ENCODE measurements at places on chromosomes 2 and 18.

- DNase-seq = no peak
These were observed 218.4 kb downstream of the CDH20 start for GRCh38 chr18:61551586-61551985.

- no peak for DNase-seq
These were observed 138.1 kb downstream of the KCNJ3 start for GRCh38 chr2:154836632-154837031.

DNA sequence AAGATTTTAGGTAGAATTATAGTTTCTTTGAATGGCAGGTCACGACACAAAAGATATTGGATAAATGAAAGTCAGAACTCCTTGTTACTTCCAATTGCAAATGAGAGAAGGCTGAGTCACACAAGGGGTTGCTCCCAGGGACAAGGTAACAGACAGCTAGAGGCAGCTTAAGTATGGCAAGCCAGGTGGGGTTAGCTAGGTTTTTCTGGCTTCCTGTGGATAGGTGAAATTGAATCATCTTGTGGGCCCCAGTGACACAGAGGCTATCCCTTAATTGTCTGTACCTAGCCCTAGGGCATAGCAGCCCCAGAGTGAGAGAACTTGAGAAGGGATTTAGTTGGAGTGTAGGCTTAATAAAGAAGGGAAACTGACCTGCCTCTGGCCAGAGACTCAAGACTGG is 407.7 kb upstream of the SLC8A1 start:
- DNase-seq = no peak

GRCh38 chr2:46954951-46955571 is 39.5 kb upstream of the MCFD2 start:
- no peak for DNase-seq

GRCh38 chr2:36695746-36696415 is 626 bp upstream of the VIT start:
- no peak for DNase-seq

DNA sequence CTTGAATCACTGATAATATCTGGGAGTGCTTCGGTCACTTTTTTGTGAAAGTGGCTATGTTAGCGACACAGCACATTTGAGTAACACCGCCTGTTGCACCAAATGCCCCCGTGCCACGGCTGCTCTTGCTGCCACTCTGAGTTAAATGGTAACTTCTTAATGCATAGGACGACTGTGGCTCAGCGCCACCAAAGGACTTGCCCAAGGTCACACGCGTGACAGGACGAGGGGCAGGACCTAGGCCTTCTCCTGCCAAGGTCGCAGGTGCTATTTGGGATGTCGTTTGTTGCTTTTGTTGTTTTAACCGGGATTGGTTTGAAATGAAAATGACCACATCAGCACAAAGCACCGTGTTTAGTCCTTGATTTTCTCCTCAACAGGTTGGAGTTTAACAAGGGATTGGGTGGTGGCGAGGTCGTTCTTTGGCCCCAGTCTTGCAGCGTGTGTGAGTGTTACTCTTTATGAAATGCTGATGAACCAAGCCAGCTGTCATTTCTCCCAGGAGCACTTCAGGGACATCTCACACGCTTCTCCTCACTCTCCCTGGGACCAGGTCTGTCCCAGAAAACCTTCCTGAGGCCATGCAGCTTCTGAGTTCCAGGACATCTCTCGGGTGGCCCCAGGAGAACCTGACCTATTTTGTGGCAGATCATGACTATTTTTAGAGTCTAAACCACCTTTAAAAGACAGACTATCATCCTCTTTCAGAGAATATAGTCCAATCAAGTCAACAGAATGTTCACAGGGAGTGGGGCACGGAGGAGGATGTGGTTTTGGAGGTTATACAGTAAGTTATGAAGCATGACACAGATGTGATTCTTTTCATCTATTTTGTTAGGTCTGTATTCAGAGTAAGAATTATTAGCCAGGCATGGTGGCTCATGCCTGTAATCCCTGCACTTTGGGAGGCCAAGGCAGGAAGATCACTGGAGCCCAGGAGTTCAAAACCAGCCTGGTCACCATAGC is 49.9 kb downstream of the MTCL1 start:
- DNase-seq = no peak

DNA sequence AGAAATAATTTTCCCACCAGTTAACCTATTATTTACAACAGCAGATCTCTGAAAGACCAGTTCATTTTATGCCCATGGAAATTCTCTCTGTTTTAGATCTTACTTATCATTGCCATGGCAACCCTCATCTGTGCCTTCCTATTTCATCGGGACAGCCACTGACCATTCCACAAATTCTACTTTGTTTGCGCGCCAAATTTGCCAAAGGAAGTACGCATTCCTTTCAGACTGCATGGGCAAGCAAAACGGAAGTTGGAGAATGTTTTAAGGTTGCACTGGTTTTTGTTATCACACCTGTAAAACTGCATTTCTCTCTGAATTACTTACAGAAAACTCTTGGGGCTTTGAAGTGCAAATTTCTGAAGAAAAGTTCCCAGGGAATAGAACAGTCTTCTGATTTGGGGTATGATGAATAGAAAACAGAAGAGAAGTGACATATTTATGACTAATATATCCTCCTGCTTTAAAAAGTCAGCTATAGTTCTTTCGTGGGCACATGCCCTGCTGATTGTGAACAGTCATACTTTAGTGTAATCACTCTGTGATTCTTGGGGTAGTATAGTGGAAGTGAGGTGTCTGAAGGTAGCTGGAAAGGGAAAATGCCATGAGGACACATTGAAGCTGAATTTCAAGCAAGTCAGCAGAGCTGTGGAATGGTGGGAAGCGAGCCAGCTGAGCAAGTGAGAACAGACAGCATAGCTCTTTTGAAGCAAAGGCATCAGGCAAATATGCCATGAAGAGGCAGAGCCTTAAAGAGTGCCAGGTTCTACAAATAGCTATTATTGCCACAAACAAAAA is 20.9 kb downstream of the NETO1 start:
- no peak for DNase-seq

DNA sequence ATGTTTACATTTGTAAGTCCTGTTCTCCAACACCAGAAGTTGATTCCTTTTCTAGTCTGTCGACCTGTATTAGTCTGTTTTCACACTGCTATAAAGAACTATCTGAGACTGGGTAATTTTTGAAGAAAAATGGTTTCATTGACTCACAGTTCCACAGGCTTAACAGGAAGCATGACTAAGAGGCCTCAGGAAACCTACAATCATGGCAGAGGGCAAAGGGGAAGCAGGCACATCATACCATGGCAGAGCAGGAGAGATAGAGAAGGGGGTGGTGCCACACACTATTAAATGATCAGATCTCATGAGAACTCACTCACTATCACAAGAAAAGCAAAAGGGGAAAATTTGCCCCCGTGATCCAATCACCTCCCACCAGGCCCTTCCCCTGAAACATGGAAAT is 112.8 kb upstream of the MAP3K20 start:
- DNase-seq = no peak

DNA sequence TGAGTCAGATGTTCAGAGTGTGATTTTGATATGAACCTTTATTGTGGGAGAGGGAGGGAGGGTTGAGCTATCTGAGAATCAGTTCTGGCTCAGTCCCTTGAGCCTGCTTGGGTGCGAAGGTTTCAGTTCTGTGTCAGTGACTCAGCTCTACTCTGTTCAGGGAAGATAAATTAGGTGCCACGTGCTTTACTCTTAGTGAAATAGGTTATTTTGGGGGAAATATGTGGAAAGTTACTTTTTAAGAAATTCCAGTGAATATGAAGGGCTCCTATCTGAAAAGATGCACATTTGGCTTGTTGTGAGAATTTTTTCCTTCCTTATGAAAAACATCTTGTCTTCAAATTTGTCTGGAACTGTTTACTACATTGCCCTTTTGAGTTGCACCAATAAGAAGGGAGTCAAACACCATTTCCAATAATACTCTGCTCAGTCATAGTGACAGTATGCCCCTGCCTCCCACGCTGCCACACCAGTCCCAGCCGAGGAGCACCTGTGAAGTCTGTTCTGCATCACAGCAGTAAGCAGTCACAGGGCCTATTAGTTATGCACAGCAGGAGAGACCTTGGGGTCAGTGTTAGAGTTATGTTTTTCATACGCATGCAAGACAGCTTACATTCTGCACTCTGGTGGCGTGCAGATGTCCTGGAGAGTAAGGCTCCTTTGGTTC is 32.8 kb upstream of the DNAH7 start:
- DNase-seq = no peak

DNA sequence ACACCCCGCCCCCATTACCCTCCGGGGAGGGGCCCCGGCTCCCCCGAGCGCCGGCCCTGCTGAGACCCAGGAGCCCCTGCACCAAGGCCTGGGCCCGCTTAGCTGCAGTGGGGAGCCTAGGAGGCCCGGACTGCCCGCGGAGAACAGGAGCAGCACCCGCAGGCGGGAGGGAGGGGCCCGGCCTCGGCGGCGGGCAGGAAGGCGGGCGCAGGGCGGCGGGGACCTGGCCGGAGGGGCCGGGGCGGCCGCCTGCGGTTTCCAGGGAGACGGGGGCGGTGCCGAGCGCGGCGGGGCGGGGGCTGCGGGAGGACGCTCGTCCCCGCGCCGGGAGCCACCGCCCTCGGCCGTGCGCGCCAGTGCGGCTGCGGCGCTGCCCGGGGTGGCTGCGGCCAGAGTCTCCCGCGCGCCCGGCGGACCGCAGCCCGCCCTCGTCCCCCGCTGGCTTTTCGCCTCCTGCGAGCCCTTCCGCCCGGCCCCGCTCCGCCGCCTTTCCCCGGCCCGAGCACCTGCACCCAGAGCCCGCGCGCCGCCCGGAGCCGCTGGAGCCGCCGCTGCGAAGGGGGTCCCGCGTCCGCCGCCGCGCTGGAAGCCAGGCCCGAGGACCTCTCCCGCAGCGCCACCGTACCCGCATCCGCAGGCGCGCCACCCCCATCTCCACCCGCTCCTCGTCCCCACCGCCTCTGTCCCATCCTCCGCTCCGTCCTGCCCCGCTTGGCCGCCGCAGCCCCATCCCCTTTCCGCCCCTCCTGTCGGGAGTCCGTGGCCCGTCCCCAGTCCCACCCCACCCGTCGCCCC is 17.2 kb downstream of the GPC1 start:
- no peak for DNase-seq

DNA sequence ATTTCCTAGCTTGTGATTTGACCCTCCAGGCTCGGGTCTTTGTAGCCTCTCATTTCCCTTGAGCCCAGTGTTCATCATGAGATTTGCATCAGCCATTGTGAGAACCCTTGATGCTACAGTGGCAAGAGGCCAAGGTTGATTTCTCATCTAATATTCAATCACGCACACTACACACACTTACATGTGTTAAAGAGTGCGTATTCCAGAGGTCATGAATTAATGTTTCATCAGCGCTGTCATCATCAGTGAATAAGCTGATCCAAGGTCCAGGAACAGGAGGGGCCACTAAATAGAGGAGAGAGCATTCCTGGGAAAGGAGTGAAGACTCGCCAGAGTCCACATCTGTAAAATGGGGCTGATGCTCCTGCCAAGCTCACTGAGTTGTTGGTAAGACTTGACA is 276.1 kb upstream of the SIX2 start:
- DNase-seq = no peak

DNA sequence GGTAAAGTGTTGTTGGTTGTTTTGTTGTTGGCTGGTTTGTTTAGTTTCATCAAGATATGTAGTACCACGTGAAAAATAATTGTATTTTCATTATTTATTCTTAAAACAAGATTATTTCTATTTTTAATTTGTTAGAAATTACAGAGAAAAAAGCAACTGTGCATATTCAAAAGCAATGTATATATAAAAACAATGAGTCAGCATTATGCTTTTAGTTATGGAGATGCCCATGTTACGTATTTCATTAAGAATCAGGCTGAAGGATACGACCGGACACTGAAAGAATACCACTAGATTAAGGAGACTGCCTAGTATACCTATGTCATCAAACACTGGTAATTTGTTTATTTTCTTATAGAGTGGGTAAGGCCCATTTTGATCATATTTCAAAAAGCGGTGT is 1188.4 kb upstream of the NXPH2 start:
- no peak for DNase-seq

DNA sequence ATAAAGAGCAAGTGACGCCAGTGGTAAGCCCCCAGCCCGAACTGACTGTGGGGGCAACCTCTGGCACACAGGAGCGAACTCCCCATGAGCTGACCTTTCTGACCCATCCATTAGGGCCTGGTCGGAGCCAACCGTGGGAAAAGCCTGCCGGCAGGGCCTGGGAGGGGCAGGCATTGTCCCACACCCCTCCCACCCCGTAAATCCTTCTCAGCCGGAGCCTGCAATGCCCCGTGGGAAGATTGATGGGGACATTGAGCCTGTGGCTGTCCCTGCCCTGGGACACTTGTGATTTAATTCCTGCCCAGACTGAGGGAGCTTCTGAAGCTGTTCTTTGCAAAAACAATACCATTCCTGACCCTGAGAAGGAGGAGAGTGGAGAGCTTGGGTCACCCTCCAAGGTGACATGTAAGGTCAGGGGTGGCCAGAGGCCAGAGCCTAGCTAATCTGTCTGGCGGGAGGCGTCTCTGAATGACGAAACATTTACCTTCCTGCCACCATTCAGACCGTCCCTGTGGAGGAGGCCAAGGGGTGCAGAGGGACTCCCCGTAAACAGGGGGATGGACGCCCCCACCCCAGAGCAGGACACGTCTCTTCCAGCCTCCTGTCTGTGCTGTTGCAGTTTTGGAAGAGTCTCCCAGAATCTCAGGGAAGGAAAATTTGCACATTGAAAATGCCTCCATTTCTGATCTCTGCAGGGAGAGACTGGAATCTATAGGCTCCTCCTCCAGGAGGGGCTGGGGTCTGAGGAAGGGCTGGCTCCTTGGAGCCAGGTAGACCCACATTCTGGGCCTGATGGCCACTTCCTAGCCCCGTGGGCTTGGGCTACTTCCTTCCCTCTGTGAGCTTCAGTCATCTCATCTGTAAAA is 51.2 kb upstream of the HS6ST1 start:
- no peak for DNase-seq

- DNase-seq = no peak
These were observed 172.8 kb downstream of the MYT1L start for GRCh38 chr2:2158189-2158826.

DNA sequence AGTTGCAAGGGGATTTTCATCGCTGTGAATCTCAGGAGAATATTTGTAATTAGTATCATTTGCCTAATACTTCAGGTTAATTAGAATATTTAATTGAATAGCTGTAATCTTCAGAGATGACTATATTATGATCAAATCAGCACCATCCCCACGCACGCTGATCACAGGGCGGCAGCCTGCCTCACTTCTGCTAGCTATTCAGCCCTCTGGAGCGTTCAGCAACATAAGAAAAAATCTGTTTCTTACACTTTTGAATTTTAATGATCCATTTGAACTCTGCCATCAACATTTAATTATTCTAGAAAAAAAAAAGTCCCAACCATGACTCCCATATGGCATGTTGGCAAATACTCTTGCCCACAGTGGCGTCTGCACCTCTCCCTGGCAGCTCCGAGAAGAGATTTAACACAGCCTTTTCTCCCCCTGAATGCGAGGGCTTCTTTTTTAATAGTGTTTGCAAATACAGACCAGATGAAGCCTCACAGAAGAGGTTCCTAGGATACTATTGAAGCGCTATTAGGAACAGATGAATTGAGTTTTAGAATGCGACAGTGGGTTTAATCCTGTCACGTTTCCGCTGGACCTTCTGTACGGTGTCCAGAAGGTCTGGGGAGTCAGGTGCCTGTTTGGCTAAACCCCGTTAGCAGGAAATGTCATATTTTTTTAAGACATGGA is 731.9 kb upstream of the SALL3 start:
- no peak for DNase-seq
